Aorta (tissue), 5 donors: ENCODE measurements at places on chromosomes 5 and 9. TPM values are rescaled to one million over a fixed set of nuclear protein-coding genes. Genes with fewer than 3 reads are reported as not detected.

Gene PAPPA
- total RNA-seq = 13.2 TPM

Gene STPG3
- total RNA-seq = not detected

Gene PCDHA10
- total RNA-seq = 0.69 TPM

Gene KDM4C
- 40.2 TPM for total RNA-seq

Gene PSMD5
- 44.8 TPM for total RNA-seq

Gene APBA1
- total RNA-seq = 12.6 TPM

Gene PCDH12
- total RNA-seq = 10.3 TPM

Gene SYNPO
- 478 TPM for total RNA-seq

Gene MOB3B
- 5.8 TPM for total RNA-seq

Gene DAP
- 117 TPM for total RNA-seq

Gene OTULINL
- 17.6 TPM for total RNA-seq

Gene CCL21
- total RNA-seq = 13.0 TPM

Gene ARL14EPL
- not detected for total RNA-seq

Gene BARX1
- 0.27 TPM for total RNA-seq

Gene FCHO2
- 47.7 TPM for total RNA-seq

Gene GRM6
- total RNA-seq = not detected

Gene GHR
- total RNA-seq = 10.9 TPM

Gene FOXD4L4
- total RNA-seq = 0.36 TPM

Gene OR1L4
- total RNA-seq = not detected

Gene HSPB3
- not detected for total RNA-seq

Gene MCTP1
- 30.8 TPM for total RNA-seq

Gene TEX48
- total RNA-seq = not detected

Gene PKD2L2
- not detected for total RNA-seq

Gene ARHGEF39
- total RNA-seq = 0.75 TPM

Gene CBY3
- total RNA-seq = not detected

Gene ACTL7B
- total RNA-seq = not detected

Gene SHOC1
- total RNA-seq = not detected

Gene CENPK
- total RNA-seq = 3.7 TPM

Gene TESK1
- 52.1 TPM for total RNA-seq

Gene FAM221B
- total RNA-seq = not detected

Gene VCAN
- total RNA-seq = 849 TPM

Gene ANKRD55
- 0.48 TPM for total RNA-seq

Gene EIF4E1B
- total RNA-seq = not detected

Gene GFI1B
- total RNA-seq = not detected

Gene ANKRD33B
- total RNA-seq = 4.9 TPM

Gene COL23A1
- 1.5 TPM for total RNA-seq

Gene ZBTB5
- total RNA-seq = 11.4 TPM

Gene ATP10B
- total RNA-seq = 0.32 TPM

Gene CATSPER3
- 0.63 TPM for total RNA-seq

Gene CD14
- total RNA-seq = 104 TPM

Gene MEIKIN
- 1.2 TPM for total RNA-seq

Gene CARD9
- 5.3 TPM for total RNA-seq

Gene PPP1R26
- 14.2 TPM for total RNA-seq

Gene KCNV2
- not detected for total RNA-seq

Gene PCA3
- 0.81 TPM for total RNA-seq
